BJ (cell line): ENCODE measurements at places on chromosomes 3 and 15.

- peak; percentile 52 for DNase-seq
Measured at GRCh38 chr3:195204360-195205163, 66.4 kb downstream of the XXYLT1 start.

- no peak for DNase-seq
Measured at GRCh38 chr3:135140591-135140990, 345.5 kb downstream of the EPHB1 start.

GRCh38 chr15:76999996-77000395, 5.1 kb downstream of the PSTPIP1 start:
- no peak for DNase-seq

DNA sequence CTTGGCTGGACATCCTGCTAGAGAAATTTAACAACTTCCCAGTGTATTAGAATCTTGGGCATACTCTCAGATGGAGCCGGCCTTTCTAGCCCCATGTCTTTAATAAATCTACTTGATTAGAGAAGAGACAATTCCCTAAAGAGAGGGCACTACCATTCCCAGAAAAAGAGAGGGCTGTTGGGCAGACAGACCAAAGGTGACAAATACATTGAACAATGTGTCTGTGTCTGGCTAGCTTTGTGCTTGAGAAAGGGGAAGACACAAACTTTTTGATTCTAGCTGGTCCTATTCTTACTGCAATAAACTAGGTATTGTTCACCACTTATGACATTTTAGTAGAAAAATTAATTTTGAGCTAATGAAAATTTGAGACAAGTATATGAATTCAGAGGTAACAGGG, 57.7 kb downstream of the DUT start:
- no peak for DNase-seq

GRCh38 chr15:86689006-86689405, 609.3 kb downstream of the AGBL1 start:
- no peak for DNase-seq

DNA sequence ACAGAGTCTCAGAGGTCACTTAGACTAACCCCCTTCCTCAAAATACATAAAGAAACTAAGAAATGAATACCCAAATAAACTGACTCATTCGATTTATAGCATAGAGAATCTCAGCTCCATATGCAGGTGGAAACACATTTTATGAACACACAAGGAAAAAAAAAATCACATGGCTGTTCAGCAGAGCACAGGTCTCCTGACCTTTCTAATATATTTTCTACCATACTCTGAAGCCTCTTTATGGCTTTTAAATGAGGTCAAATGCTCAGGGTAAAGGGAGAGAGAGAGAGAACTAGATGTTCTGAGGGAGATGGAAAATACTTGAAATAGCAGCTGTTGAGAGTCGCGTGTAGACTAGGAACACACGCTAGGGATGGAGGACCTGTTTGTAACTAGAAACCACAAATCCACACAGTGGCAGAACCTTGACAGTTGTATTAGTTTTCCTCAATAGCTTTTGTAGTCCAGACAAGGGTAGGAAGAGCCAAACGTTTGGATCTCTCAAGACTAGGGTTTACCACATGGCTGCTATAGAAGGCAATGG, 165.3 kb downstream of the FMN1 start:
- no peak for DNase-seq

GRCh38 chr3:102230057-102230456, 204.8 kb upstream of the ZPLD1 start:
- no peak for DNase-seq

DNA sequence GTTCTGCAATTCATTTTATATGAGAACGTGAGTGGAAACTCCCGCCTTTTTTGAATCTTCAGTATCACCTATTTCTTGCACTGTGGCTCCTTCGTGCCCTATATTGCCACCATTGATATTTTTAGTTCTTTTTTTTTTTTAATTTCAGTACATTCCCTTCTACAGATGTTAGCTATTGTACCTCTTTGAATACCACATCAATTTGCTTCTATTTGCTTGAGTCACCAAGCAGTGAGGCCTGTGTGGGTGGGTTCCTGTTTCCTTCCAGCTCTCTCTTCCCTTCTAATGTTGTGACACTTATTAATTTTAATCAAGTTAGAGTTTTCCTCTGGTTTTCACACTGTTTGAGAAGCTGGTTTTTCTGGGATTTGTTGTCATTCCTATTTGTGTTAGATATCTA, 8.7 kb downstream of the HACD2 start:
- no peak for DNase-seq

- no peak for DNase-seq
Measured at GRCh38 chr15:69391046-69391757, 22.9 kb upstream of the KIF23 start.

- peak; percentile 39 for DNase-seq
Measured at GRCh38 chr3:120678331-120678947, 3.6 kb downstream of the HGD start.

DNA sequence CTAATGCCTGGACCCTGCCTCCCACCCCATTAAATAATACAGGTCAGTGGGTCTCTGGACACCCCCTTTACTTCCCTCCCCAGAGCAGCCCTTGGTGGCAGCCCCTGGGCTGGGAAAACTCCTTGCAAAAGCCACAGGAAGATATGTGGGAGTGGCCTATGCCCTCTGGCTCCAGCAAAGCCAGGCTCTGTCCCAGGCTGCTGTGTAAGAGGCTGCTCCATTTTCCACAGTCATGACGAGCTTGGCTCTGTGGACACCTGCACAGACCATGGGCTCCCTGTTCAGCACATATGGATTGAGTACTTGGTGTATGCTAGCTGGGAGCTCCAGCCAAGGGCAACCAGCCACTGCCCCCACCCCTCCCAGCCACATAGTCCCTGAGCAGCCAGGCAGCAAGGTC, 13.0 kb downstream of the CACNA2D2 start:
- no peak for DNase-seq

- DNase-seq = no peak
Measured at GRCh38 chr15:69093127-69093526, 67.3 kb upstream of the GLCE start.

GRCh38 chr3:89948008-89948407, 840.6 kb downstream of the EPHA3 start:
- DNase-seq = no peak

GRCh38 chr3:171838218-171838720, 4.9 kb upstream of the TMEM212 start:
- no peak for DNase-seq

- no peak for DNase-seq
Measured at GRCh38 chr3:119342176-119342575, 48.0 kb downstream of the ARHGAP31 start.

- no peak for DNase-seq
Measured at GRCh38 chr3:48047841-48048464, 31.7 kb upstream of the MAP4 start.

DNA sequence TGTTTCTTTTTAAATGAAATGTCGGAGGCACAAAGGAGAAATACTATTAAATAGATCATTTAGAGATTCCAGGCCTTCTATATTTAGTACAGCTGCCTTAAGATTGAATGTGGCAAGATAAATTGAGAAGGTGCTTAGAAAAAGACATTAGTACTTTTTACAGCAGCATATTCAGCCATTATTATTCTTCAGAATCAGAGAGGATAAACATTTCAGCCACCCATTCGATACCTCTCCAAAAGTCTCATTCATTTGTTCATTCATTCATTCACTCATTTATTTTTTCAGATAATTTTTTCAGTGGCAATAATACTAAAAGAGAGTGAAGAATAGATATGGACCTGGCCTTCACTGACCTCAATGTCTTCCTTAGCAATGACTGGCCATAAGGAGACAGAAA, 347.0 kb downstream of the GRM7 start:
- no peak for DNase-seq

GRCh38 chr3:136750897-136751315, 1.3 kb downstream of the STAG1 start:
- DNase-seq = peak; percentile 45

DNA sequence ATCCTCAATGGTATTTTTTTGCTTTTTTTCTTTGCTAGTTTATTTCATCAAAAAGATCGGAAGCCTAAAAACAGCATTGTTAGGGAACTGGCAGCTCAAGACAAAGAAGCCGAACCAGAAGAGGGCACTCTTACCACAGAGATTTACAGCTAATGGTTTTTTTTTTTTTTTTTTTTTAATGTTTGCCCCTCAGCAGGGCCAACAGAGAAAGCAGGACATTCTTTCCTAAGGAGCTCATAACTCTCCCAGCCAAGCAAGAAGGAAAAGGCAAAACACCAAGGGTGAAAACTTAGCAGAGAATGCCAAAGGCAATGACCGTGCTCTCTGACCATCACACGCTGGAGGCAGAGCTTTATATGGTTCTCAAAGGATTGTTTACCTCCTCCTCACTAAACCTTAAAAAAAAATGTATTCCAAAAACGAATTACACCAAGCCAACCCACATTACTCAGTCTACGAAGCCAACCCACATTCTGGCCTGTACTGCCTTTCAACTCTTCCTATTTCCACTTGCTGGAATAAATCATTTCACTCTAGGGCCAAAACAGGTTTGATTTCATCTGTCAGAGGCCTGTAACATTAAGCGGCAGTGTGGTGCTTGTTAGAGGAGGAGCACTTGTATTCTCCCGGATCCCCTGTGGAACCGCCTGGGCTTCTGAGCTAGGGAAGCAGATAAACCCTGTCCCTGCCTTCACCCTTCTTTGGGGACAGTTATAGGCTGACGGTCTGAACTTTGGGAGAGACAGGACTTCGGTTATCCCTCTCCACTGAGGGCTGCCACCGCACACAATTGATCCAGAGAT, 35.6 kb upstream of the GYG1 start:
- peak; percentile 90 for DNase-seq

GRCh38 chr3:79247725-79248043, 520.1 kb downstream of the ROBO1 start:
- DNase-seq = peak; percentile 61

DNA sequence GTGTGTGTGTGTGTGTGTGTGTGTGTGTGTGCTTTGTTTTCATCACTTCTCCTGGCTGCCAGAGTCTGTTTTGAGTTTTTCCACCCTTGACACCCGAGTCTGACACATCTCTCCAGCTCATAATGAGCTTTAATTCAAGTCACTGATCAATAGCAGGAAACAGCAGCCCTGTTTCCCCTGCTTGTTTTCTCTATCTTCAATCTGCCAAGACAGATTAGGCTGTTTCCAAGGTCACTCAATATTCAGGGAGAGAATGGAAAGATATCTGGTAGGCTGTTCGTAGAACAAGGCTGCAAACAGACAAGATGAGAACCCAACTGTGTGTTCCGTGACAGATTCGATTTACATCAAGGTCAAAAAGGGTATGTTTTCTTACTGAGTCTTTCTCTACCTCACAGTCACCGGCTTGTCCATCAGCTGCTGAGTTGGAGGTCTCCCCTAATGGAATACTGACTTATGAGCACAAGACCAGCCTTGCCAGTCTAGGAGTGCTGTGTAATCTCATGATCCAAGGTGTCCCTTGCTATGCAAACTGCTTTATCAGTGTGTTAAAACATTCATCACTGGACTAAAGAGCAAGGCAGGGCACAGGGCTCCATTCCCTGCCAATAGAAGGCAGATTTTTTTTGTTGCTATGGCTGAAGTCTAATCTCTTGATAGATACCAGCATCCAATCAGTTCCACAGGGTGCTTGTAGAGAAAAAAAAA, 187.9 kb upstream of the LMCD1 start:
- no peak for DNase-seq

DNA sequence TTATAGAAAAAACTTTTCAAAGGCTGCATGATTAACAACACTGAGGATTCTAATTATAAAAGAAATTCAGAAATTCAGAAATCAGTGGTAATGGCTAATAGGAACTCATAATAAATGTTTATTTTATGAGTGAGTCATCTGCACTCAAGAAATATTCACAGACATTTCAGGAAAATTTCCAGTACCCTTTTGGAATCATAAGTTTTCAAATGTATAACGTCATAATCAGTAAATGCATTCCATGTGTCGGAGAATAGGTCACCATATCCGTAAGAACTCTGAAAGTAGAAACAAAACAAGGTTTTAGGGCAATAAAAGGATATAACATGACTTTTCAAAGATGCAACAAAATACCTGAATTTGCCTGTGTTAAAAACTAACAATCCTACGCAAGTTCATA, 24.7 kb downstream of the EOGT start:
- DNase-seq = peak; percentile 44

- no peak for DNase-seq
Measured at GRCh38 chr3:16513141-16514020, at the start of gene RFTN1. RFTN1 (minus strand) TSS chr3:16513699; CDS start chr3:16493869, 19,830 bp downstream.

DNA sequence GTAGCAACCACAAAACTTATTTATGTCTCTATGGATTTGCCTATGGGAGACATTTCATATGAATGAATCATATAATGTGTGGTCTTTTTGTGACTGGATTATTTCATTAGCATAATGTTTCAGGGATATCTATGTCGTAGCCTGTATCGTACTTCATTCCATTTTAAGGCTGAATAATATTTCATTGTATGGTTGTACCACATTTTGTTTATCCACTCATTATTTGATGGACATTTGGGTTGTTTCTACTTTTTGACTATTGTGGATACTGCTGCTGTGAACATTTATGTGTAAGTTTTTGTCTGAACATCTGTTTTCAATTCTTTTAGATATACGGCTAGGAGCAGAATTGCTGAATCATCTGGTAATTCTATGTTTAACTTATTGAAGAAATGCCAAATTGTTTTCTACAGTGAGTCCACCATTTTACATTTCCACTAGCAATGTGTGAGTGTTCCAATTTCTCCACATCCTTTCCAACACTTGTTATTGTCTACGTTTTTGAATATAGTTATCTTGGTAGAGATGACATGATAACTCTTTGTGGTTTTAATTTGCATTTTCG, 134.4 kb upstream of the DAZL start:
- no peak for DNase-seq

GRCh38 chr15:69719527-69720240, 267.1 kb downstream of the RPLP1 start:
- no peak for DNase-seq
